ENCODE measurements at places on chromosomes 12 and 14.

DNA sequence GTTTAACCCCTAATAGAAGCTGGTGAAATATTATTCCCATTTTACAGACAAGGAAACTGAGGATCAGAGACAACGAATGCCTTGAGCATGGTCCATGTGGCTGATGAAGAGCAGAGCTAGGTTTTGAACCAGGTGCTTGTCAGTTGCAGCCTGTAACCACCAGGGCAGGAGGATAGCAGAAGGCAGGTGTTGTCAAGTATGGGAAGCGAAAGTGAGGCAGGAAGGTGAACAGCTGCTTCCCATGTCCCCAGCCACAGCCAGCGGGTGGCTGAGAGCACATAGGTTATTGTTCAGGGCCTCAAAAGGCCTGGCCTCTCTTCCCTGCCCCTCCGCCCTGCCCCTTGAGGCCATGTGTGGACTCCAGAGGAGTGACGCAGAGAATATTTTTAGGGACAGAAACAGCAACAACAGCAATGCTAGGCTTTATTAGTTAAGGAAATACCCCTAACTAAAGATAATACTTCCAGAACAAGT, 39.6 kb downstream of the IQSEC3 start:
- no peak for DNase-seq

DNA sequence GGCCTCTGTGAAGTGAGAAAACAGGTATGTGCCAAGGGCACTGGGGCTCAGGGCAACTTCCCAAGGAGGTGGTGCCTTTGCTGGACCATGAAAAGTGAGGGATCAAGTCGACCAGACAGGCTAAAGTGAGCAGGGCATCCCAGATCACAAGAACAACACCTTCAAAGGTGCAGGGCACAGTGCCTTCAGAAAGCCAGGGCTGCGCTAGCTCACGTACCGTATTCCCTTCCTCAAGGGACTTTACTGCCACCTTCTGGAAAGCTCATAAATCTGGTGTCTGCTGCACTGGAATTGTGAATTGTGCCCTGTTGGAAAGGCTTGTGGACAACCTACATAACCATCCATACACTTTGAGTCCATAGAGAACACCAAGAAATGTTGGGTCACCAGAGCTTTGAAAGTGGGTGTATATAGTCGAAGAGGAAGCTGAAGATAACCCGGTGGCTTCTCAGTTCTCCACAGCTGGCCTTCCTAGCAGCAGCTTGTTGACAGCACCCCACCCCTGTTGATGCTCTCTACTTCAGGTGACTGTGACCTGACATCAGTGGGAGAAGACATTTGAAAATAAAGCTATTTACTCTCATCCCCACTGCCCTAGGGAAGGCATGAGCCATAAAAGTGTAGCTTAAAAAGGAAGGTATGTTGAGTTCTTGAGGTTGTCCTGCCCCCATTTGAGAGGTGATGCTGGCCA, 24.5 kb downstream of the FIGNL2 start:
- no peak for DNase-seq

DNA sequence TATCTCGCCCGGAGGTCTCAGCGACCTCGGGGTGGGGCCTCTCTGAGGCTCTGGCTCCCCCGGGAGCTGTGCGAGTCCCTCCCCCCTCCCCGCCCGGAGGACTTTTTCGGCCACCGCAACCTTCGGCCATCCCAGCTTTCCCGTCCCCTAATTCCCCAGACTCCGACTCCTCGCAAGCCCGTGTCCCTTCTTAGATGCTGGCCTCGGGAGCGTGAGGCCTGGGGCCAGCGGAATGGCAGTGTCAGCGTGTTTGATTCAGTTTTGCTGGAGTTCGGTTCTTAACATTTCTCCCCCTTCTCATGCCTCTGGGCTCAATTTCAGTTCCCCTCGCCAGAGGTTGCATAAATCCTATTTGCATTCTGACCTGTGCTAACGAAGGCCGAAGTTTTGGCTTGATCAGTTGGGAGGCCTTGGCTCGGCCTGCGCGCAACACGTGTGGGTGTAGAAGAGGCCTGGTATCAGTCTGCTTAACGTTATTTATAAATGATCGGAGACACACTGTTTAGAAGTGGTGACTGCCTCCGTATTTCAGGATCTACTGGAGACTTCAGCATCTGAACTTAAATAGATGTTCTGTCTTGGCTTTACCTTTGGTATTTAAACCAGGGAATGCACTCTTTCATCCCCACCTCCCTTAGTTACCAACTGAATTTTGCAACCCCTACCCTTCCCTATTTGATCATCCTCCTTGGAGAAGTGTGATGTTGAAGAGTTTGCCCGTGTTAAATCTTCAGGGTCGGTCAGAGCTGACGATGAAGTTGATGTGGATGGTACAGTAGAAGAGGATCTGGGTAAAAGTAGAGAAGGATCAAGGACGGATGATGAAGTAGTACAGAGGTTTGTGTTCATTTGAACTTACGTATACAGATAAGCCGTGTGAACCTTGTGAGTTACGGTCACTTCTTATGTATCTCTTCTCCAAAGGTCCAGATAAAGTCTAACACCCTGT, 851 bp downstream of the HSP90B1 start:
- DNase-seq = peak; percentile 53

DNA sequence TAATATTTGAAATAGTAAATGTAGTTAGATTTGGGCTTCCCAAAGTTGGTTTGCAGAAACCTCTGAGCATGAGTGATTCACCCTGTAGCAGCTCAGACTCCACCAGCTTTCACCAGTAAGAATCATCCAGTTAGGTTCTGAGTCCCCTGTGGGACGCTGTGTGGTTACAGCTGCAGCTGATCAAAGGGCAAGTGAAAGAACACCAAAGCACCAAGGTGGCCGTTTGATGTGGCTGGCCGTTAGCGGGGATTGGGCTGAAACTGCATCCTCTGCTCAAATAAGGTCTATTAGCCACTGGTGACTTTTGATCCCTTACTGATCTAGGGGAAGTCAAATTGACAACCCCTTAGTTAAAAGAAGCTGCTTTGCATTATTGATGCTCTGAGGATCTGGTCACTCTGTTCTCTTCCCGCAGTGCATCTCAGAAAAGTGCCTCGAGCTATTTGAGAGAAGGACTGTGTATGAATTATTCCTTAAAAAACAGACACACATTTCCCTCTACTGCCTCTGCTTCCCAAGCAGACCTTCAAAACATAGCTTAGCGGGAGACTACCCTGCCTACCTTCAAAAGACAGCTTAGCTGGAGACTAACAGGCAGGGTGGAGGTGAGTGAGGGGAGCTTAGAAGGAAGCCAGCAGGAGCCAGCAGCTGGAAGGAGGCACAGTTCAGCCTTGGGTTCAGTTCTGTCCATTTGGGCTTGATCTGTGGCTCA, 3.7 kb downstream of the ABHD12B start:
- no peak for DNase-seq

DNA sequence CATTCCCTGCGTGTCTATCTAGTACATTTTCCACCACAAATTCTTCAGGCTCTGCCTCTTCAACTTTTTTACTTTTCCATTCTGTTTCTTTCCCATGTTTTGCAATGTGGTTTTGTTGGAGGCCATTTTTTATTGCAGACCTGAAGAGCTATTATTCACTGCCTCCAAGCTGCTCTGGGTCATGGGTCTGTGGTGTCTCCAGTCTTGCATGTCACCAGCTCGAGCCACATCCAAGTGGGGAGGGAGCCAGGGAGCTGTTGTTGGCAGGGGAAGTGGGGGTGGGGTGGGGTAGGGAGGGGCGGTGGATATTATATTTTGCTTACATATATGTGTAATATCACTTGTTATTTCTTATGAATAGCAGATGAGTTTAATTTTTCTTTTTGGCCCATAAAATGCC, 69.1 kb downstream of the VEZT start:
- DNase-seq = no peak

DNA sequence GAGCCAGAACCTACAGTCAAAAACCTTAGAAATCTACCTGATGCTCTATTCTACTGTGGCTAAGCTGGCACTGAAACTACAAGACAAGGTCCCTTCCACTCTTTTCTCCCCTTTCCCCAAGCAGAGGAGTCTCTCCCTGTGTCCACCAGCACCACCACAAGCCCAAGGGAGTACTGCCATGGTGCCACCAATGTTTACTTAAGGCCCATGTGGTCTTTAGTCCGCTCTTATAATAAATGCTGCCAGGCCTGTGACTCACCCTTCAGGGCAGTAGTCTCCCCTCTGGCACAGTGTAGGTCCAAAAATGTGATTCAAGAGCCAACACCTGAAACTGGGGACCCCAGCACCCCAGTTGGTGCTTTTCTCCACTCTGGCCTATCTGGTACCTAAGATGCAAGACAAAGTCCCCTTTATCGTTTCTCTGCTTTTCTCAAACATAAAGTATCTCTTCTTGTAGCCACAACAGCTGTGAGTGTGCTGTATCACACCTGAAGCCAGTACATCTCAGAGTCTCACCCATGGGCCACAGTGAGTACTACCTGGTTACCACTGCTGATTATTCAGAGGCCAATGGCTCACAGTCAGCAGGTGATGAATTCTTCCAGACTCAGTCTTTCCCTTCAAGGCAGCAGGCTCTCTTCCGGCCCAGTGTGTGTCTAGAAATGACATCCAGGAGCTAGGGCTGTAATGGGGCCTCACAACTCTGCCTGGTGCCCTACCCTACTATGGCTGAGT, 29.3 kb downstream of the SLC38A2 start:
- no peak for DNase-seq

- DNase-seq = no peak
Observed at GRCh38 chr12:124828264-124829007, 35.2 kb downstream of the SCARB1 start.

- peak; percentile 41 for DNase-seq
Observed at GRCh38 chr14:41749429-41749828, 142.8 kb downstream of the LRFN5 start.

DNA sequence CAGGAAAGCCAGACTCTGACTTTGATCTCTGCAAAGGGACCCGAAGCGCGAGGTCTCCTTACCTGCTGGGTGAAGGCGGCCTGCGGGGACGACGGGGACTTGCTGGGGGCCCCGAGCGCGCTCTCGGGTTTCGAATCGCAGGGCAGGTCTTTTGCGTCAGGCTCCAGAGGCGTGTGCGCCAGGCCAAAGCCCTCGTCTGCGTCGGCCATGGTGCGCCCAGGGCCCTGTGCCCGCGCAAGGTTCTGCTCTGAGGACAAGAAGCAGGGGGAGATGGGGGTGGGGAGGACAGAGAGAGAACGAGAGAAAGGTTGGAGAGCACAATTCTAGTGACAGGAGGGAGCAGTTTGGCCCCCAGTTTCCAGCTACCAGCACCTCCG, 2.3 kb downstream of the TBX5 start:
- DNase-seq = peak; percentile 46

- no peak for DNase-seq
Observed at GRCh38 chr12:26851031-26851809, 18.2 kb upstream of the ITPR2 start.

- DNase-seq = no peak
Observed at GRCh38 chr14:33017016-33017415, 78.3 kb downstream of the NPAS3 start.

DNA sequence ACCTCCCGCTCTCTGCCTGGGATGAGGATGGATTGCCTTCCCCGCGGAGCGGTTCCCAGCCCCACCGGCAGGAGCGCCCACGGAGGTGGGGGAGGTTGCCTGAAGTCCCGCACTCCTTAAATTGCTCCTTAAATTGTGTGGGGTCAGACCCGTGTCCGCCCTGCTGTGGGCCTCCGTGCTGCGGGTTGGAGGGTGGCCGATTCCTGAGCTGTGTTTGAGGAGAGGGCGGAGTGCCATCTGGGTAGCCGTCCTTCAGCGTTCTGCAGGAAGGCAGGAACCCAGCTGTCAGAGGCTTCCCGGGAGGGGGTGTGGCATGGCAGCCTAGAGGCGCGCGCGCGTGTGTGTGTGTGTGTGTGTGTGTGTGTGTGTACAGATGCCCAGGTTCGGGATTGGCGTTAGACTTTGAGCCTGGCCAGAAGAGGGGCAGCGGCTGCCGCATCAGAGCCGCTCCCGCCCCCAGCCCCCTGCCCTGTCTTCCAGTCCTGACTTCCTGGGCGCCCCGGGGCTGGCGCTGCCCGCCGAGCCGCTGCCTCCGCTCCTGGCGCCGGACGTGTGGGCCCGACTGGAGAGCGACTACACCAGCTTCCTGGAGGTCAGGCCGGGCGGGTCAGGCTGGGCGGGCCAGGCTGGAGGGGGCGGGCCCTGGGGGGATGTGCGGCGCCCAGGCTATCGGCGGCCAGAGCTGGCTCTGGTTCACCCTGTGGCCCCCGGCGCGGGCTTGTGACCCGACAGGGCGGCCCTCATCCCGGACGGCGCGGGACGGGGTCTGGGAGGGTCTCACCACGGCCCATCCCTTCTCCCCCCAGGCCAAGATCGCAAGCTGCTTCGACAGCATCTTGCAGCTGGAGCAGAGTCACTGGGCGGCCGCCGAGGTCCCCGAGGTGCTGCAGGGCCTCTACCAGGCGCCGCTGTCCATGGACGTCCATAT, 9.2 kb downstream of the EXOC3L4 start:
- no peak for DNase-seq

DNA sequence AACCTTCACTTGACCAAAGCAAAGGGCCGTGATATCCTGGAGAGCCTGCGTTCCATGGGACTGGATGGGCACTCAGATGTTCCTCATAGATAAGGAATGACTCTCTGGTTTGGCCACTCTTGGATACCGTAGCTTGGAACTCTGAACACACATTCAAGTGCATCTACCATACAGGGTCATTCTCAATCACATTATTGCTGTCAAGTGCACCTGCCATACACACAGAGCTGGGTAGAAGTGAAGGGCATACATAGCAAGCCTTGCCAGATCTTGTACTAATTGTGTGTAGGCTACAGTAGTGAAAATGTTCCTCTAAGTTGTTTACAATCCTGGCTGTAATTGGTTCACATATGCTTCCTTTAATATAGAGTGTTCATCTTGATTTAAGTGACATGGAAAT, 58.3 kb downstream of the PELI2 start:
- DNase-seq = no peak

DNA sequence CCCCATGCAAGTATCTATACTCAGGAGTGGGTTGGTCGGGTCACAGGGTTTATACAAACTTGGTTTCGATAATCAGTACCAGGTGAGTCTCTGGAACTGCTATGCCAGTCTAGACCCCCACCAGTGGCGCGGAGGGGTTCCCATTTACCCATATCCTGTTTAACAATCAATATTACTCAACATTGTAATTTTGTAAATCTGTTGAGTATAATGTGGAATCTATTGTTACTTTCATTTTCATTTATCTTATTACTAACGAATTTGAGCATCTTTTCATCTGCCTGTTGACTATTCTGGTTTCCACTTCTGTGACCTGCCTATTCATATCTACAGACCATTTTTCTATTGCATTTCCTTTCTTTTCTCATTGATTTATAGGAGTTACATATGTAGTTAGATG, 275.2 kb upstream of the CRY1 start:
- DNase-seq = no peak

GRCh38 chr14:49549881-49550280, 36.3 kb downstream of the RPS29 start:
- no peak for DNase-seq

- DNase-seq = no peak
Observed at GRCh38 chr14:99272899-99273765, 1.1 kb upstream of the BCL11B start.

All from muscle of arm (tissue), 14 donors.